Hypothalamus (tissue), 51 donors: ENCODE measurements at places on chromosomes 1 and 21.

DNA sequence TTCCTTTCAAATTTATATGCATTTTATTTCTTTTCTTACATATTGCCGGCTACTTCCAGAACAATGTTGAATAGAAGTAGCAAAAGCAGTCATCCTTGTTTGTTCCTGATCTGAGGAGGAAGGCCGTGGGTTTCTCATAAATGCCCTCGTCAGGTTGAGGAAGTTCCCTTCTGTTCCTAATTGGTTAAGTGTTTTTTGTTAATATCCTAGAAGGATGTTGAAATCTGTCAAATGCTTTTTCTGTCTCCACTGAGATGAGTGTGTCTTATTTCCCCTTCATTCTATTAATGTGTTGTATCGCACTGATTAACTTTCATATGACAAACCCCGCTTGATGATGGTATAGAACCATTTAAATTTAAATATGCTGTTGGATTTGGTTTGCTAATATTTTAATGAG is 15.4 kb downstream of the TTLL10 start:
- DNase-seq: no peak

DNA sequence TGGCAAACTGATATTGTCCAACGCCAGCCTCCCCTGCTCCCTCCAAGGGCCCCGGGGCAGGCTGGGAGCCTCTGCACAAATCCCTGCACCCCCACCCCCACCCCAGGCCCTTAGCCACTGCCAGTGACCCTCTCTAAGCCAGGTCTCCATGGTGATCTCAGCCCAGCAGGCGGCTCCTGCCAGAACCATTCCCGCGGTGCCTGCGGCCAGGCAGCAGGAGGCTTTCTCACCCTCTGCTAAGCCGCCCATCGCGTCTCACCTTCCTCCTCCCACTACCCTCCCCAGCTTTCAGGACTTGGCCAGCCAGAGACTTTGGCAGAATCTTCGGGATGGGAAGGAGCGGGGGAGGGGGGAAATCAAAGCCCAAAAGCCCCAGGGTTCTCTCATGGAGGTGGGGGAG is 46.8 kb upstream of the WASF2 start:
- DNase-seq: peak; percentile 68

DNA sequence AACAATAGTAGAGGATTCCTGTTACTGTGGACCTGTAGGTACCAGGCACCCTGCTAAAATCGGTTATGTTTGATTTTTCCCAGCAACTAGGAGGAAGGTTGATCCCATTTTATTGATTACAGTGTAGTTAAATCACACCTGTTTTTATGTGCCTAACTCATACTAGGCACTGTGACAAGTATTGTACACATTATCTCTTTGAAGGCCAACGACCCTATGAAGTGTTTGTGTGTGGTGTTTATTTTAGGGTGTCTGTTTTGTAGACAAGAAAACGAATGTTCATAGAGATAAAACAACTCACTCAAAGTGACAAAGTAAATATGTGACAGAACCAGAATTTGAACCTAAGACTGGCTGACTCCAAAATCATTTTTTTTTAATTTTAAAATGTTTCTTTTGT is 49.5 kb downstream of the FGGY start:
- DNase-seq: no peak

- no peak for DNase-seq
Measured at GRCh38 chr1:203627851-203628200, 1.2 kb downstream of the ATP2B4 start.

DNA sequence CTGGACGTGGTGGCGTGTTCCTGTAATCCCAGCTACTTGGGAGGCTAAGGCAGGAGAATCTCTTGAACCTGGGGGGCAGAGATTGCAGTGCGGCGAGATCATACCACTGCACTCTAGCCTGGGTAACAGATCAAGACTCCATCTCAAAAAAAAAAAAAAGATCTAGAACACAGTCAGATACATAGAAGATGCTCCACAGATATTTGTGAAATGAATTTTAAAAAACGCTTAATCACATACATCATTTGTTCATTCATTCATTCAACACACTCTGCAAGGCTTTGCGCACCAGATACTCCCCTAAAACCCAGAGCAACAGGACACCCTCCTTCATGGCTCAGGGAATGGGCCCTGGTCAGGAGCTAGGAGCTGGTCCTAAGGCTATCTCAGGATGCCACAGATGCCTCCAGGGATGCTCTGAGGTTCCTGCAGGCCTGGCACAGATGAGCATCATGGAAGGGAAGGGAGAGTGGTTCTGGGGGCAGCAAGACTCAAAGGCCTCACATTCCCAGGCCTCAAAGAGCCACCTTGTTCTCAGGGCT is 6.4 kb downstream of the HSPG2 start:
- no peak for DNase-seq

- peak; percentile 15 for DNase-seq
Measured at GRCh38 chr1:232704694-232705680, 75.1 kb upstream of the SIPA1L2 start.

DNA sequence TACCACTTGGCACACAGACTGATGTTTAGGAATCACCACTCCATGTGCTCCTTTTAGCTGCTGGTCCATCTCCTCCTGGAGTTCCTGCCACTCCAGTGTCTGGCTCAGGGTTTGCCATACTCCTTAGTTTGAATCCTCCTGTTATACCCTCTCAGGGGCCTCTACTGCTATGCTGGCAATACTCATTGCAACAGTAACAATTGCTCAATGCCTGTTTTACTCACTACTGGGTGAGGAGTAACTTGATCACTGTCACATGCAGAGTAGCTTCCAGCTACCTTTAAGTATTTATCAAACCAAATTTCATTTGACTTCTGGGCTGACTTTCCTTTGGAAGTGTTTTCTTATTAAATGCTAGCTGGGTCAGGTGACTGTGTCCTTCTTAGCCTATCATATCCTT is 107.2 kb upstream of the WLS start:
- DNase-seq: no peak

DNA sequence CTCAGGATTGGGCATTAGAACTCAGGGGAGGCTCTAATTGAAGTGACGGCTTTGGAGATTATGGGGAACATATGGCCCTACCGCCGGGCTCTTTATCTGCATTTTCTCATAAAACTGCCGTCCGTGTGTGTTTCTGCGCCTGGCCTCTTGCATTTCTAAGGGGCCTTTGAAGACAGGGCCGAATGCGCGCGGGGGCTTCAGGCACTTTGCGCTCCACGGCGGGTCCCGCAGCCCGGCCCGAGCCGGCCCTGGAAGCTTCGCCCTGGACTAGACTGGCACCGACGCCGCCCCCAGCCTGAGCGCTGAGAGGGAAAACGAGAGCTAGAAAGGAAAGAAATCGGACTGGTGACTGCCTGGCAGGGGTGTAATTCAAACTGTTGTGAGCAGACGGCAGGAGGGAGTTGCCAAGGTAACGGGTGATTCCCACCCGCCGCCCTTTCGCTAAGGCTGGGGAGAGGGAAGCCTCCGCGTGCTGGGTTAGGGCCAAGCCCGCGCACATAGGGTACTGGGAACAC is 120.7 kb downstream of the LMX1A start:
- DNase-seq: no peak

GRCh38 chr1:235442788-235443429 is 61.3 kb downstream of the B3GALNT2 start:
- DNase-seq: no peak

- no peak for DNase-seq
Measured at GRCh38 chr1:111666828-111667227, 47.2 kb downstream of the RAP1A start.

GRCh38 chr1:196002906-196003305 is 605.3 kb downstream of the KCNT2 start:
- no peak for DNase-seq

- no peak for DNase-seq
Measured at GRCh38 chr1:62318756-62319544, at the start of gene KANK4. KANK4 (minus strand) TSS chr1:62319434; CDS start chr1:62281564, 37,870 bp downstream.

GRCh38 chr1:68231627-68232288 is 565 bp downstream of the WLS start:
- peak; percentile 24 for DNase-seq

GRCh38 chr1:75338616-75339483 is 204.7 kb downstream of the LHX8 start:
- no peak for DNase-seq

DNA sequence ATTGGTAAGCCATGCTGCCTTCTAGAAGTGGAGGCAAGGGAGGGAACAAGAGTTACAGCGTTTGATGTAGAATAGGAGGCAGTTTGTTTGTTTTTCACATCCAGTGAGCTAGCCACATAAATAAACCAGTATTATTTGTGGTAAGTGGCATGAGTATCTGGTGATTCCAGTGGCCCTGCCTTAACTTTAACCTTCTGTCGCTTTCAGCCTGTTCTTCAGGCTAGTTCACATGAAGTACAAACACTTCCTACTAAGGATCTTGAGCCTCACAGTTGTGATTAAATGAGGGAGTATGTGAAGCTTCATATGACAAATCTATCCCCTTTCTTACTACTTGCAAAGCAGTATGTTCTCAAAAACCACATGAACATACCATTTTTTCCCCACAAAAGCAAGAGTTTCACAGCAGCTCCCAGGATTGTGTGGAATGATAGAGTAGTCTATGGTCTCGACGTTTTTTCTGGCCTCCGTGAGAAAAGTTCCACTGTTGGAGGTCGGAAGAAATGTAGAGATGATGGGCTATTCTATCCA is 59.5 kb downstream of the PHACTR4 start:
- no peak for DNase-seq

- no peak for DNase-seq
Measured at GRCh38 chr1:221701570-221702186, 40.2 kb downstream of the DUSP10 start.

- no peak for DNase-seq
Measured at GRCh38 chr1:214991691-214992315, 90.7 kb upstream of the KCNK2 start.

DNA sequence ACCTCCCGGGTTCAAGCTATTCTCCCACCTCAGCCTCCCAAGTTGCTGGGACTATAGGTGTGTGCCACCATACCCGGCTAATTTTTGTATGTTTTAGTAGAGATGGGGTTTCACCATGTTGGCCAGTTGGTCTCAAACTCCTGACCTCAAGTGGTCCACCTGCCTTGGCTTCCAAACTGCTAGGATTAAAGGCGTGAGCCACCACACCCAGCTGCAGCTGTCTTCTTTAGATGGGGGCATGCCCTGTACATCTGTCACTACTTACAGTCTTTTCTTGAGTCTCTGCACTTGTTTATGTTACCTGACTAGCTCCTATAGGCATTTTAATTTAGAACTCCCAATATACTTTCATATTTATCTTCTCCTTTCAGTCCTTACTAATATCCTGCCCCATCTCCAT is 64.2 kb downstream of the SELENOF start:
- DNase-seq: no peak

GRCh38 chr1:4587721-4588120 is 66.7 kb upstream of the AJAP1 start:
- DNase-seq: no peak

DNA sequence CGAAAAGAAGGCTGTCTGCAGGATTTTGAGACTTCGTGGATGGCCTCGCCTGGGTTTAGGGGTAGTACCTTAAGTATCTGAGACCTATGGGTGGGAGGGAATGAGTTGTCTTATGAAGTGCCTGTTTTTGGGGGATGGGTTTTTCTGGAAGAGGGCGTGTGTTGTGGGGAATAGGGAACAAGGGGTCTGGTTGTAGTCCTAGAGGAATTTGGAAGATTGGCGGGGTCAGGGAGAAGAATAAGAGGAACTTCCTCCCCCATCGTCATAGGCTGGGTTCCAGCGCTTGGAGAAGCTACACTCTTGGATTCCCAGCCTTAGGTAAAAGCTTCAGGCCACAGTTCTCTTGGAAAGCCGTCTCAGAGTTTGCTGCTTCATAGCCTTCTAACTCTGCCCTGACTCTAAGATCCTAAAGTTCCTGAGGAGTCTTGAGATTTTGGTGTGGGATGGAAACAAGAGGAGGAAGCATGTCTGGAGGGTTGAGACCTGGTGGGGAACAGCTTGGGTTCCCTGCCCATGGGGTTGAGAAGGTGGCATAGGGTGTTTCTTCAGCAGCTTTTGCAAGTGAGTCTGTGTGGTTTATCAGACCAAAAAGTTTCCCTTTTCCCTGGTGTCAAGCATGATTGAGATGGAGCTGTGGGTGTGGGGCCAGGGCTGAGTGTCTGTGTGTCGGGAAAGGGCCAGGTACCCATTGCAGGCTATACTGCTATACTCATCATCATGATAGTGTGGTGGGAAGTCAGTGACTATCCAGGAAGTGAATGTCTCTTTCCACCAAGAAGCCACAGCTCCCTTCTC is 1.8 kb downstream of the VANGL2 start:
- DNase-seq: no peak

DNA sequence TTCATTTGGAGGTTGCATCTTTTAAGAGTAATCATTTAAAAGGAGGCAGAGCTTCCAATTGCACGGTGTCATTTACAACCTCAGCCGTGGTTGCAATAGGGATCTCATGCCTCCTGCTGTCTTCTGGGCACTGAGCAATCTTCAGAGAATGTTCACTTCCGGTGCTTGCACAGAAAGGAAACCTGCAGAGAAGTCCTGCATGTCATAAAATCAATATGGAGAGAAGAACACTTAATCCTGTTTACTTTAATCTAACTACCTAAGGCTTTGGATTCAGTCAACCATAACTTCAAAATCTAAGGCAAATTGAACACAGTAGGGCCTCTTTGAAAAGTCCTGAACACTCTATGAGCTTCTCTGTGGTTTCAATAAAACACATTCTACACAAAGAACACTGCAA is 11.3 kb upstream of the MAP10 start:
- no peak for DNase-seq

GRCh38 chr1:25922971-25923552 is 16.8 kb upstream of the STMN1 start:
- DNase-seq: peak; percentile 65

- no peak for DNase-seq
Measured at GRCh38 chr1:34924759-34925555, 4.5 kb downstream of the DLGAP3 start.

DNA sequence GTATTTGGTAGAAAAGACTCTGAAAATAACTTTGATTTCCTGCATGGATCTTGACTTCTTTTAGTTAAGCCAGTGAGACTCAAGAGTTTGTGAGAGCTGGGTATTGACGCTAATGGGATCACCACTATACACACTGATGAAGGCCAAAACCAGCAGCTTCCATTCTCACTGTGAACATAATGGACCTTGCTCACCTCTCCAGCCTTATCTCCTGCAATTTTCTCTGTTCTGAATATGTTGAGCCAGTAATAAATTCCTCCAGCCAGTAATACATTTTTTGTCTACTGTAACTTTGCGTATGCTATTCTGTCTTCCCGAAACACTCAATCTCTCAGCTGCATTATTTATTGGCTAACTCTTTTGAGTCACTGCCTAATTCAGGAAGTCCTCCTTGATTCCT is 111.6 kb upstream of the PPP2R5A start:
- no peak for DNase-seq

DNA sequence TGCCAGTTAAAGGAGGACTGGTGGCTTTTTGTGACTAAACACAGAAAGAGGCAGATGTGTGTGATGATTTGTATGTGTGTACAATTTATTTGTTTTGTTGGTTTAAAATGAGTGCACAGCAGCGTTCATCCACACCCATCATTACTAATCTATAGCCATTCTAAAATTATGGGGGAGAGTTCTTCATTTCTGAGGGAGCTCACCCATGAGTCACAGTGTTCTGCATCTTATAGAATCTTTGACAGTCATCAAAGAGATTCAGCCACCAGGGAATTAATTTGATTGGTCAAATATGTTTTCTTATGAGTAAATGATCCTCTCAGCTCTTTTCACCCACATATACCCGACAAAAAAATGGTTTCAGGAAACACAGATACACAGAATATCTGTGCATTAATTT is 147.9 kb downstream of the GREM2 start:
- no peak for DNase-seq
